ENCODE measurements at places on chromosomes 1 and 21. TPM values are rescaled to one million over a fixed set of nuclear protein-coding genes. Genes with fewer than 3 reads are reported as not detected.

GFI1 gene
- total RNA-seq = 85.0 TPM

- H3K36me3 ChIP-seq = no peaks in the 10 kb centered on the region
- peaks cover 5% of the 10 kb centered on the region for H3K27me3 ChIP-seq
- no peaks in the 10 kb centered on the region for H3K4me1 ChIP-seq
- DNase-seq = no peak
- H3K27ac ChIP-seq = no peak overlapping the region
Observed at GRCh38 chr1:40921522-40921921, 58.0 kb upstream of the CTPS1 start.

DNA sequence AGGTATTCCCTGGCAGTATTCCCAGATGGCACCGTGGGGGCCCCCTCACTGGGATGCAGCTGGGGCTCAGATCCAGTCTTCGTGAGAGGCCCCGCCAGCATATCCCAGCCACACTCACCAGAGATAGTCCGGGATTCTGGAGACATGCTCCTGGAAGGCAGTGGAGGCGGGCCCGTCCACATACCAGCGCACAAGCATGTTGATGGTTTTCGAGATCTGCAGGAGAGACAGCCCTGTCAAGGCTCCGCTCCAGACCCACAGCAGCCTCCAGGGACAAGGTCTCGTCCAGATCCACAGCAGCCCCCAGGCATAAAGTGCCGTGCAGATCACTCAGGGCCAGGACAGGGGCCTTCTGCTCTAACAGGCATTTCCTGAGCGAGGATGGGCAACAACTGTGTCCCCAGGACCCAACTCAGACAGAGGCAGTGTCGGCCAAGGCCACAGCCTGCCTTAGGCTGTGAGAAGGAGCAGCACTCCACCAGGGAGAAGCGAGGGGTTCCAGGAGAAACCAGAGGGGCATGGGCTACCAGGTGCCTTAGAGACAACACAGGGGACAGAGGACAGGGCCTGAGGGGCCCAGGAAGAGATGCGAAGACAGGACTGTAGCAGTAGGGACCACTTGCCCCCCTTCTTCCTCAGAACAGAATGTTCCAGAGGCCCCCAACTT, 14.8 kb downstream of the LSS start:
- H3K27ac ChIP-seq = no peak overlapping the region
- DNase-seq = no peak
- H3K36me3 ChIP-seq = no peaks in the 10 kb centered on the region
- H3K27me3 ChIP-seq = no peaks in the 10 kb centered on the region

RHCE gene
- 0.29 TPM for total RNA-seq

GRCh38 chr1:47675721-47676120, 237.9 kb downstream of the FOXD2 start:
- H3K36me3 ChIP-seq = peaks cover 2% of the 10 kb centered on the region
- peaks cover 4% of the 10 kb centered on the region for H3K27me3 ChIP-seq
- DNase-seq = no peak
- no peaks in the 10 kb centered on the region for H3K4me1 ChIP-seq
- no peak overlapping the region for H3K27ac ChIP-seq

DNA sequence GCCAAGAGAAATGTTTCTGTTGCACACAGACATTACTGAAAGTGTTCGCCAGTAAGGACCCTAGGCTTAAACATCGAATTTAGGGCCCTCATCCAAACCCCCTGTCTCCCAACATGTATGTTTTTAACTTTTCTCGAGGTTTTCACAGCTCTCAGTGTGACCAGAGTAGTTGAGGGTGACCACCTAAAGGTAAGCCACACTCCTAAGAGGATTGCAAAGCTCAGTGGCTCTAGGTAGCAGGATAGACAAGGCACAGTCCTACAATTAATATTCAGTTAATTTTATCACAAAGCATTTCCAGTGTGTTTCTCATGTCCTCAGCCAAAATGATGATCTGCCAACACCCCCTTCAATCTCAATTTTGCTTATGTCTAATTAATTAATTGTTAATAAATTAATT, 695 bp upstream of the ALG14 start:
- H3K27ac ChIP-seq = peak overlapping the region; percentile 94
- H3K27me3 ChIP-seq = no peaks in the 10 kb centered on the region
- peaks cover 13% of the 10 kb centered on the region for H3K4me1 ChIP-seq
- no peaks in the 10 kb centered on the region for H3K36me3 ChIP-seq

DNA sequence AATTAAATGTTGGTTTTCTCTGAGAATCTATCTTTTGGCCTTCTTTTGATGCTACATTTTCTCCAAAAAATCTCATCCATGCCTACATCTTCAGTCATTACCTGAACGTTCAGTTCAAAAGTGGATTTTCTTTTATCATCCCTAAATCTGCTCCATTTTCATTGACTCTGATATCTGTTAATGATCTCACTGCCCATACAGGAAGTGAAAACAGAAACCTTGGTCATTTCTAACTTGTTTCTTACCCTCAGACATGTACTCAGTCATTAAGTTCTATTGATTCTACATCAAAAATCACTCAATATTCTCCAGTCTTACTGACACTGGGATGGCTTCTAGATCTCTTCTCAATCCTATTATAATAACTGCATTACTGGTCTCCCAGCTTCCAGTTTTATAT, 22.7 kb downstream of the PRKACB start:
- H3K27ac ChIP-seq = peak overlapping the region; percentile 63
- no peaks in the 10 kb centered on the region for H3K27me3 ChIP-seq
- H3K4me3 ChIP-seq = peak overlapping the region; percentile 0
- DNase-seq = no peak
